Renal pelvis (tissue), 12 donors: ENCODE measurements at places on chromosomes 3 and 15. TPM values are rescaled to one million over a fixed set of nuclear protein-coding genes. Genes with fewer than 3 reads are reported as not detected.

DNA sequence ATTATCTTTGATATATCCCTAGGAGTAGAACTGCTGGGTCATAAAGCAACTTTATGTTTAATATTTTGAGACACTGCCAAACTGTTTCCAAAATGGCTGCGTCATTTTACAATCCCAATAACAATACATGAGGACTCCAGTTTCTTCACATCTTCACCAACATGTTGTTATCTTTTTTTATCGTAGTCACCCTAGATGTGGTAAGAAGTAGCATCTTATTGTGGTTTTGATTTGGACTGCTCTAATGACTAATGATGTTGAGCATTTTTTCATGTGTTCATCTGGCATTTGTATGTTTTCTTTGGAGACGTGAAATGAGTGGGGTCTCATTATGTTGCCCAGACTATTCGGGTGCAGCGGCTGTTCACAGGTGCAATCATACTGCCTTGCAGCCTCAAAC lies 83.8 kb downstream of the MAP4 start:
- no peak for DNase-seq

GRCh38 chr15:91816942-91817341 lies 36.6 kb upstream of the SLCO3A1 start:
- no peak for DNase-seq

GRCh38 chr3:4982773-4983738 lies 3.8 kb downstream of the BHLHE40 start:
- DNase-seq = no peak

DNA sequence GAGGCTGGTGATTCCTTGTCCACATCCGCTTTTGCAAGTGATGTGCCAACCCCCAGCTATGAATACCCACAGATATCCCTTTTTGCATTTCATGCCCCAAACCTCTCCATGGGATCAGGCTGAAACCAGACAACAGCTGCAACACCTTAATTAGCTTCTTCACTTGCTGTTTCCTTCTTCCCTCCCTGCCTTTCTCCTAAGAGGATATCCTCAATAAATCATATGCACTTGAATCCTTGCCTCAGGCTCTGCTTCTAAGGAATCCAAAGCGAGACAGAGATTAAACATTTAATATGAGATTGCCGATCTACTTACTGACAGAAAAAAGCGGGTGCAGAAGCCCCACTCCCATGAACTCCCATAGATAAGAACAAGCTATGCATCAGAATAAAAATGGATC lies 138.1 kb downstream of the CNTN6 start:
- no peak for DNase-seq

DNA sequence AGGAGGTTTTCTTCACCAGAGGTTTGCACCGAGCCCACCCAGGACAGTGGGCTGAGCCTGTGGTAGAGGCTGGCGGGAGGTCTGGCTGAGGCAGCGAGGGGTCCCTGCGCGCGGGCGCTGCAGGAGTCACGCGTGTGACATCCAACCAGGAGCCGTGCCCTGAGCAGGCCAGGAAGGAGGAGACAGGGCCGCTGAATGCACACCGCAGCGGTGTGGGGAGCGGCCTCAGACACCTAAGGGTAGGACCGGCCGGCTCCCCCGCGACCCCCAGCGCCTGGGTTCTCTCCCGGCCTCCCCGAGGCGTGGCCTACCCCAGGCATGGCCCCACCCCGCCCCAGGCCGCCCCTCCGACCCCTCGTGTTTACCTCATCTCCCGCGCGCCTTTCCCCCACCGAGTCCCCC lies 412 bp downstream of the SLC41A3 start:
- peak; percentile 45 for DNase-seq

DNA sequence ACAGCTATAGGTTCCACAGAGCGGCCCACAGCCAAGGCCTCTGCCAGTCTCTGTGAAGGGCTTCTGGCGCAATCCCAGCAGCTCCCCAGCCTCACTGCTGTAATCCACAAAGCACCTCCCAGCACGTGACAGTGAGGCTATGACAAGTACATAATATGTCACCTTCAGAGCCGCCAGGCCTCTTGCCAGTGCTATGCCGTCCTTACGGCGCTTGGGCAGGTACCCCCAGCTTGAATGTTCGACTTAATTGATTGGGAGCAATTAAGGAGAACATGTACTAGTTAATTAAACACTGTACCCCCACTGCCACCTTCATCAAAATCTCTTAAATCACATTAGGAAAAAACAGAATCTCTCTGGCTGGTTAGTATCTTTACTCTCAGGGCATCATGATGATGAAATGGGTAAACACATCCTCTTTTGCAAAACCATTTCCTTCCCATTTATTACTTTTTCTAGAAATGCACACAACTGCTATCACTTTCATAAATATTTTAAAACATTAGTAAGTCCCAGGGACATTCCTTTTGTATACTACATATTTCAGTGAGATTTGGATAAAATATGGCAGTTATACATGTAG lies 169.9 kb downstream of the XXYLT1 start:
- DNase-seq = no peak

GRCh38 chr3:151248772-151249337 lies 29.5 kb downstream of the P2RY14 start:
- DNase-seq = no peak

DNA sequence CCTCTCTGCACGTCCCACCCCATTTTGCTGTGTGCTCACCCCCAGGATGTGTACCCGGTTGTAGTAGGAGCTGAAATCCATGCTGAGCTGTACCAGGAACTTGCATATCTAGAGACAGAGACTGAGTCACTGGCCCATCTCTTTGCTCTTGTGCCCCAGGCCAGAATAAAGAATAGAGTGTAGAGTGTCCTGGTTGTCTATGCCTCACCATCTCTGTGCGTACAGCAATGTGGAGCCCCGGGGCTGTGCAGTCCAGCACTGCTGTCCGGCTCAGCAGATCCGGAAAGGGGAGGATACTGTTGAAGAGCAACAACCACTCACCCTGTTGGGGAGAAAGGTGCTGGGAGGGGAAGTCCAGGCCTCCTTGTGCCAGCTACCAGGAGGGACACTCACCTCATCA lies 2.6 kb downstream of the DALRD3 start:
- no peak for DNase-seq

- DNase-seq = no peak
Observed at GRCh38 chr15:76303909-76304308, 7.4 kb downstream of the ETFA start.

- no peak for DNase-seq
Observed at GRCh38 chr3:62892951-62893350, 17.7 kb upstream of the CADPS start.

GRCh38 chr3:8507496-8507895 lies 5.9 kb downstream of the LMCD1 start:
- DNase-seq = no peak

DNA sequence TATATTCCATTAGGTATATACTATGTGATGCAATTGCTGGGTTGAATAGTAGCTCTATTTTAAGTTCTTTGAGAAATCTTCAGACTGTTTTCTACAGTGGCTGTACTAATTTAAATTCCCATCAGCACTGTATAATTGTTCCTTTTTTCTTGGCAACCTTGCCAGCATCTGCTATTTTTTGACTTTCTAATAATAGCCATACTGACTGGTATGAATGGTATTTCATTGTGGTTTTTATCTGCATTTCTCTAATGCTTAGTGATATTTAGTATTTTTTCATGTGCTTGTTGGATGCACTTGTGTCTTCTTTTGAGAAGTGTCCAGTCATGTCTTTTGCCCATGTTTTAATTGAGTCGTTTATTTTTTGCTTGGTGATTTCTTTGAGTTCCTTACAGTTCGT lies 145.1 kb upstream of the PLSCR5 start:
- no peak for DNase-seq

GRCh38 chr15:99126131-99126588 lies 21.3 kb downstream of the SYNM start:
- DNase-seq = no peak

GRCh38 chr15:58438956-58439355 lies 7.2 kb downstream of the LIPC start:
- DNase-seq = no peak

DNA sequence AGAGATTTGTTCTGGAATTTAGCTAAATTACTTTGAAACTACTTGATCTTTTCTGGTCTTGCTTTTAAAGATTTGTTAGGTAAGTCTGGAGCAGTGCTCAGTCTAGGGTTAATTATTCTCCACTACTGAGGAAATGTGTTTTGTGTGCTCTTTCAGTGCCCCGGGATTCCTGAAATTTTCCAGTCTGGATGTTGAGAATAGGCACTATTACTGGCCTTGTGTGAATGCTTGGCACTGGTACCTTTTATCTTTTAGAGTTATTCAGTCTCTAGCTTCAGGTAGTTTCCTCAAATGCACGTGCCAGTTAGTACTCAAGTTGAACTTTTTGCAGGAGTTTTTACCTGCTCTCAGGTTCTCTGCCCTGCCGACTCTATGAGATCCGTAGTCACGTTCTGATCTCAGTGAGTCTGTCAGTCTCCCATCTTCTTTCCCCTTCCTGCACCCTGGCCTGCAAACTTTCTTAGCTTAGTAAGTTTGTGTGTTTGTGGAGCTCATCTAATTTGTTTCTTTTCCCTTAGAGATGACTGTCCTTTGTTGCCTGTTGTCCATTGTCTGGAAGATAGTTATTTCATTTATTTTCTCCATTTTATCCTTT lies 39.5 kb downstream of the TCF12 start:
- no peak for DNase-seq

DNA sequence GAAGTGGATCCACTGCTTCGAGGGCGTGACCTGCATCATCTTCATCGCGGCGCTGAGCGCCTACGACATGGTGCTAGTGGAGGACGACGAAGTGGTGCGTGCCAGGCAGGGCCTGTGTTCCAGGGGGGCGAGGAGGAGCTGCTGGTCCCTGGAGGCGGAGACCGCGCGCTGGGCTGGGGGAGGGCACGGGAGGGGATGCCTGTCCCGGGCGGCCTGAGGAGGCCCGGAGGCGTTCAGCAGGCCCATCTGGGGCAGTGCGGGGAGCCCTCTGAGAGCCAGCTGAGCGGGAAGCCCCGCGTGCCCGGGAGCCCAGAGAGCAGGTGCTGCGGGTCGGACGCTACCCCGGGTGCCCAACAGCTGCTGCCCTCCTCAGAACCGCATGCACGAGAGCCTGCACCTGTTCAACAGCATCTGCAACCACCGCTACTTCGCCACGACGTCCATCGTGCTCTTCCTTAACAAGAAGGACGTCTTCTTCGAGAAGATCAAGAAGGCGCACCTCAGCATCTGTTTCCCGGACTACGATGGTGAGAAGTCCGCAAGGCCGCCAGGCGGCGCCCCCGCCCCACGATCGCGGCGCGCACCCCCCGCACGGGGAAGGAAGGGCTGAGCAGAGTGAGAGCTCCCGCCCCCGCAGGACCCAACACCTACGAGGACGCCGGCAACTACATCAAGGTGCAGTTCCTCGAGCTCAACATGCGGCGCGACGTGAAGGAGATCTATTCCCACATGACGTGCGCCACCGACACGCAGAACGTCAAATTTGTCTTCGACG lies 2.9 kb downstream of the GNAT1 start:
- peak; percentile 64 for DNase-seq

- no peak for DNase-seq
Observed at GRCh38 chr3:186671051-186671450, 5.2 kb downstream of the HRG start.

GRCh38 chr15:71678191-71678590 lies 132.2 kb upstream of the NR2E3 start:
- DNase-seq = no peak

DNA sequence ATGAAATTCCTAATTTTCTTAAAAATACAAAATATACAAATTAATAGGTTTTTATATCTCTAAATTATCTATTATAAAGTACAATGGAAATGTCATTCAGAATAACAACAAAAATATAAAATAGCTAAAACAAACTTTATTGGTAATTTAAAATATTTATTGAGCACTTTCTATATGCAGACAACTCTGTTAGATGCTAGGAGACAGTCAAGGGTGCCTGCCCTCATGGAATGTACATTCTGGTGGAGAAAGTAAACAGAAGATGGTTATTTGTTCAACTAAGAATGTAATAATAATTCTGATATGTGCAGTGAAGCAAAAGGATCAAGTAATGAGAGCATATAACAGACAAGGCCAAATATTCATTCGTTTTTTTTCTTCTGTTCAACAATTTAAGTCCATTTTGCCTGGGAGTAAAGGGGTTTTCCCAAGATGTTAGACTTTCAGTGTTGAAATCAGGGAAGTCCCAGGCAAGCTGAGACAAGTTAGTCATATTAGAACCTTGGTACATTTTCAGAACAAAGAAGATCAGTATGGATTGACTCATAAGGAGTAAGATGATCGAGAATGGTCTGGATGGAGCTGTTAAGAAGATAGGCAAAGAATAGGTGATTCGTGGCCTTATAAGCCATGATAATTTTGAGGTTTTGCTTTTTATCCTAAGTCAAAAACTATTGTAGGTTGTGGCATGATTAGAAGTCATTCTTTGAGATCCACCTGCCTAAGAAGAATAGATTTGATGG lies 150.2 kb upstream of the MLF1 start:
- no peak for DNase-seq

DNA sequence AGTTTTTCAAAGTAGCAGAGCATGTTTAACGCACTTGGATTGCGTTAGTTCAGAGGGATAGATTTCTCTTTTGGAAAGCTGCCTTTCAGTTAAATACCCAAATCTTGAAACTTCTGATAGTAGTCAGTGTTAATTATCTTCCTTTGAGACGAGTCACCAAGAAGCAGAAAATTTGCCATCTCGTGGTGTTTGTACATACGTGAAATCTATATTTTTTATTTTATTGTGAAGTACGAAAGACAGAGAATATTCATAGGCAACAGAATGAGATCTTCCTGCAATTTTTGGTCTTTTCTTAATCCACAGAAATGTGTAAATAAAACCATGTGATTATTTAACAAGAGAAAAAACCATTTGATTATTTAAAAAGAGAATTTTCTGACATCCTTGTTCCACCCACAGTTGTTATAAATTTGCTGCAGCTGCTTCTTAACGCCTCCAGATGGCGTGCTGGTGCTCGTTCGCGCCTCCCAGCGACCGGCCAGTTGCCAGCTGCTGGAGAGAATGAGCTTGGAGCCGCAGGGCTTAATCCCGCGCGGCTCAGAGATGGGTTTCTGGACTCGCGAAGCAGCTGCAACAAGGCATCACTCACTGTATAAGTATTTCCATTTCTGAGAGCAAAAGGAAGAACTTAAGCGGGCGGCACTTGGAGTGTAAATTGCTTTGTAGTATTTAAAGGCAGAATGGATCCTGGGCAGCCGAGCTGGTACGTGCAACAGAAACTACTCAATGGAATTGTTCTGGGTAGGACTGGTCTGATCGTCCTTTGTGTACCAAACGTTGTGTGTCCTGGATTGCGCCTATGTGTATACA lies 10.5 kb upstream of the SLITRK3 start:
- peak; percentile 72 for DNase-seq

GRCh38 chr3:186257866-186258265 lies 104.2 kb downstream of the DGKG start:
- DNase-seq = no peak

- DNase-seq = peak; percentile 68
Observed at GRCh38 chr3:65785065-65785645, 253.6 kb downstream of the MAGI1 start.

GLDN gene
- 0.16 TPM for polyA plus RNA-seq

USP3 gene
- 45.9 TPM for polyA plus RNA-seq

TMEM207 gene
- polyA plus RNA-seq = 20.3 TPM

CHST2 gene
- polyA plus RNA-seq = 39.3 TPM

PLSCR2 gene
- polyA plus RNA-seq = 0.84 TPM

SLC35G2 gene
- polyA plus RNA-seq = 3.4 TPM

COLQ gene
- polyA plus RNA-seq = 11.0 TPM
